Eye (tissue), 1 donor: ENCODE measurements at places on chromosomes 2 and 18.

GRCh38 chr2:30031184-30031583, 109.8 kb upstream of the ALK start:
- no peak for DNase-seq

DNA sequence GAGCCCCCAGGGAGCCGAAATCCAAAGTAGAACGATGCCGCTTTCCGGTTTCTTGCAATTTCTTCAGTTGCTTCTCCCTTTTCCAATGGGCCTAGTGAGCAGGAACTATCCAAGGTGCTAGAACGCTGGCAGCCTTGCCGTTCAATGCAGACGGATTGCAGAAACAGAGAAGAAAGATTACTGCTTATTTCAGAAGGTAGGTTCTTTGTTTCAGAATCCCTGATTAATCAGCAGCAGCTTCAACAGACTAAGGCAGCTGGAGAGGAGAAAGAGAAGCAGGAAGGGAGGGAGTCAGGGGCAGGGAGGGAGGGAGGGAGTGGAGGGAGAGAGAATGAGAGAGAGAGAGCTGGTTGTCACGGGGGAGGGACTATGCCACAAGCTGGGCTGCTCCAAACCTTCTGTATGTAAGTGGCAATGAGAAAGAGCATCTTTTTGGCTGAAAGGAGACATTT, 576 bp downstream of the NYAP2 start:
- peak; percentile 92 for DNase-seq

DNA sequence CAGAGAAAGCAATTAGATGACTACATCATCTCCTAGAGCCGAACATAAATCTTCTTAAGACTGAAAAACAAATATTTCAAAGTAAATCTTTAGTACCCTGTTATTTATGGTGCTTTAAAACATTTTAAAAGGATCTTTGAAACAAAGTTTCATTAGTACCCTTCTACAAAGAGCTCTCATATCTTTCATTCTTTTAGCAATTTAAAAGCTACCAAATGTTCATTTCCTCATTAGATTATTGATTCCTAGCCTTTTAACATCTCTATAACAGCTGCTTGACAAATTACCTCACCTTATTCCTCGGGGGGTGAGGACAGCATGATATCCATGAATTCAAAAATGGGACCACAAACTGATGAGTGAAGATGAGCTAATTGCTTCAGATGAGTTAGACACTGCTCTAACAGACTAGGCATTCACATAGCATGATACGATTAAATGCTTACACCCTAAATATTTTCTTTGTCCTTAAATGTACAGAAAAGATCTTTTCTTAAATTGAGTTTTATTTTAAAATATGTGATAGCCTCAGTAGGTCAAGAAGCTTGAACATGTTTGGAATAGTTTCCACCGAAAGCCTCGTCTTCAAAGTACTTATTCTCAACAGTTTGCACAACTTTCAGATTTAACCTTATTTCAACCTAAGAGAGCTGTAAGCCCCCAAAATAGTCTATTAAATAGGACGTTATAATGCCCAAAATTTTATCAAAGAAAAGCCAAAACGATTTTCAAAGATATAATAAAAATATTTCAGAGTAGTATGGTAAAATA, 2.1 kb downstream of the ATAD2B start:
- DNase-seq = peak; percentile 43

DNA sequence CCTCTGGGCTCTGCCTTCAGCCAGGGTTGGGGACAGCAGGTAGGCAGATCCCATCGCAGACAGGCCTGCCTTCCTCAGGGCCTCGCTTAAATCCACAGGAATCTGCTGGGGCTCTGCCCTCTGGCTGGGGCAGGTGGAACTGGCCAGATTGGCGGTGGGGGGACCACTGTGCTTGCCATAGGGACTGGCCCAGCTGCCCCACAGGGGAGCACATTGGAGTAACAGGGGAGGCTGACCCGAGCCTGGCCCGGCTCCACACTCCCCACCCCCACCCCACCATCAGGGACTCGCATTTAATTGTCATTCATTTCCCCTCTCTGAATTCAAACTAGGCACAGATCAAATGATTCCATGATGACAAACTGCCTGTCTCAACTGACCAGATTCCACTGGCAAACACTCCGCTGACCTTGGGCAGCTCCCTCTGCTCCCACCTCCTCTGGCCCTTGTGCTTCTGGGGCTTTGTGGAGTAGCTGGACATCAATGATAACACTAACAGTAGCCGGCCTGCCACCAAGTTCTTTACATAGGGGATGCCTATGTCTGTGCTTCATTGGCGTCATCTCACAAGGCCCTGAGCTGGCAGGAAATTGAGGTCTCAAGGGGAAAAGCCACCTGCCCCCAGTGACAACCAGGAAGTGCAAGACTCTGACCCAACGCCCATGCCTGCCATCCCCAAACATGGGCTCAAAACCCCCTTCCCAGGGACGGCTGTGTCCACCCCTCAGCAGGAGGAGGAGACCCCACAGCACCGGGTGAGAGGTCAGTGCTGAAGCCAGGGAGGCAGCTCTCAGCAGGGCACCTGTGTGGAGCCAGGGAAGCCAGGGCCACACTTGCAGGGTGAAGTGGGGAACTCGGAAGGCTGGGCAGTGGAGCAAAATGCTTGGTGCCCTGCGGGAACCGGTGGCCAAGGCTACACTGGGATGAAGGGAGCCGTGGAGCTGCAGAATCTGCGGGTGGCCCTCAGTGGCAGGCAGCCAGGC, 2.1 kb upstream of the B3GNT7 start:
- no peak for DNase-seq

DNA sequence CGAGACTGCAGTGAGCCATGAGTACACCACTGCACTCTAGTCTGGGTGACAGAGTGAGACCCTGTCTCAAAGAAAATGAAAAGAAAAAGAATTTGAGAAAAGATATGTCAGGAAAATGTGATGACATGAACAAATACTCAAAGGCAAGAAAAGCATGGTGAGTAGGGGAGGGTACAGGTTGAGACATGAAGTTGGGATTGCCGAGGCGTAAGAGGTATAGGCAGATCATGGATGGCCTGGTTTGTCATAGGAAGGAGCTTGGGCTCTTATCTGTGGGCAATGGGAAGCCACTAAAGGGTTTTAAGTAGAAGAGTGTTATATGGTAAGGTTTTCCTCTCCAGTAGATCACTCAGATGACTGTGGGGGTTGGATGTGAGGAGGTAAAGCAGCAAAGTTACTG, 32.3 kb downstream of the SPAST start:
- no peak for DNase-seq

- DNase-seq = no peak
These were observed 48.8 kb downstream of the THUMPD2 start for GRCh38 chr2:39730276-39730675.

DNA sequence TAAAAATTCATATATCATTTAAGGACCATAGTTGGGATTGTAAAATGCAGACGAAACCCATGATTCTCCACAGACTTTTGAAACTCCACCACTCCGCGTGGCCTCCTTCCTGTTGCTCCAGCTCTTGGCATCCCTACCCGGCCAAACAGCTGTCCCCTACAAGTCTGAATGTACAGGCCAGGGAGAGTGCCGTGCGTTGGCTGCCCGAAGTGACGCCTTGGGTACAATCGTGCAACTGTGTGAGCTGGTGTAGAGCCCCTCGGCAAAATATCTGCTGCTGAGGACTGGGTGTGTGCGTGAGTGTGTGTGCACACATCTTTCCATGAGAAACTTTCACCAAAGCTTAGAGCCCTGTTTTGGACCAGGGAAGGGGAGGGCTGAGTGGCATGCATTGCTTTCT, 43.8 kb upstream of the ZNF516 start:
- DNase-seq = no peak

DNA sequence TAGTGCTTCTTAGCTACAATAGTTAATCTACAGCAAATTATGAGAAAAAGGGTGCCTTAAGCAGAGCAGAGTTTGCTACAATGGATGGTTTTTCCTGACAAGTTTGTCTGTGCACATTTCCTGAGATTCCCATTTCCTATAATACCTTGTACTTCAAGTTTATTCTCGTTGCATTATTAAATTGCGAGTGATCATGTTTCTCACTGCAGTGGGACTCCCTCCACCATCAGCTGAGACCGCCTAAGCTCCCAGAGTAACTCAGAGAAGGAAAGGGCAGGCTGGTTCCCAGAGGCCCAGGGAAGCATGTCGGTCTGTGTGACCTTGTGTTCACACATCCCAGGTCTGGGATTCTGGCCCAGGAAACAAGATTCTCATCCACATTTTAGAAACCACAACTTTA, 162.1 kb downstream of the ARL4C start:
- peak; percentile 56 for DNase-seq

DNA sequence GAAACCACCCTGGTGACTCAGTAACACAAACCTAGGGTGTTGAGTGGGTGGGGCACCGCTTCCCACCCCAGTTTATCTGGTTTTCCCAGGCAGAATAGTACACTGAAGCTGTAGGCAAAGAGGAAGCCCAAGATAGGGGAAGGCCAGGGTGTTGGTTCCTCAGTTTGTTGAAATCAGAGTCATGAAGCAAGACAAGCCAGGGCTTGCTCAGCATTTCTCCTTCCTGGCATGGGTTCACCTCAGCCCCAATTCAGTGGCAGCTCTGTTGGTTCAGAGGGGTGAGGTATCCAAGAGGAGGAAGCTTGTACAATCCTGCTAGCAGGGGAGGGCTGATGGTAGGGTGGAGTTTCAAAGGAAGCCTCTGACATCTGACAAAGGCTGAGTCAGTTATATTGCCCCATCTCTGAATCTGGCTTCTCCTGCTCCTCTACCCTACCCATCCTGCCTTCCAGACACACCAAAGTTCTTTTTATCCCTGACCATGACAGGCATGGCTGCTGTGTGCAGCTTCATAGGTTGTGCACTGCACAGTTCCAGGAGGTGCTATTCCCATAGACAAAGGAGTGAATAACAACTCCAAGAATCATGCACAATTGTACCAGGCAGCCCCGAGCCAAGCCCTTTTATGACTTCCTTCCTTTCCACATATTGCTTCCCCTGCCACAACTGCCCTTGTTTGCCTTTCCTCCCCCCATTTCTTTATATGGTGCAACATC, 24.9 kb upstream of the RAB10 start:
- no peak for DNase-seq

DNA sequence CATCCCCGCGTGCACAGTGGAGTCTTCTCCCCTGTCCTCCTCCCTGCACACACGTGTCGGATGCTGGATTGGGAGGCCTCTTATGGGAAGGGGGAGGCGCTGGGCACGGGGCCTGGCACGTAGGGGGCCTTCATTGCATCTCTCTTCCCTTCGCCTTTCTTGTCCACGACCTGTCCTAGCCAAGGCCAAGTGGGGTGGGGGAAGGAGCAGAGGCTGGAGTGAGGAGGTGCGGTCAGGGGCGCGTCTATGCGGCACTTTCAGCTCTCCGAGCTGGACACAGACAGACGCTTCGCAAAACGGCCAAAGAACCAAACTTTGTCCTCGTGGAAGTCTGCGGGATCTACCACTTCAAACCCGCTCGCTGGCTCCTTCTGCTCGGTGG, 13.4 kb downstream of the ALPG start:
- DNase-seq = no peak

- no peak for DNase-seq
These were observed 670.7 kb upstream of the ZNF804A start for GRCh38 chr2:183927406-183928325.

DNA sequence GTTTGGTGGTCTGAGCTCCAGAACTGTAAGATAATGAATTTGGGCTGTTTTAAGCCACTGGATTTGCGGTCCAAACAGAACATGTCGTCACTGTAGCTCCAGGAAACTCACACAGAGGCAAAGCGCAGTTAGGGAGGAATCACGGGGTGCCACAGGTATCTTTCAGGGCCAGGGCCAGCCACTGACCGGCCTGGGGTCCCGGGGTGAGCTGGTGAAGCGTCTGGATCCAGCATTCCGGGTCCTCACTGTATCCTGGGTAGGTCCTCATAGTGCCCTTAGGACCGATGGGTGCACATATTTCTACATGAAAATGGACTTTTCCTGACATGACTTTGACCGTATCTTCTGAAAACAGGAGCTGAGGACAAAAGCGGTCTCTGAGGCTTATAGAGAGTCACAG, 196.0 kb upstream of the HDAC4 start:
- DNase-seq = no peak

GRCh38 chr2:94995553-94996304, 29.8 kb upstream of the MAL start:
- DNase-seq = no peak

GRCh38 chr2:200700856-200701255, 110.9 kb upstream of the BZW1 start:
- no peak for DNase-seq

DNA sequence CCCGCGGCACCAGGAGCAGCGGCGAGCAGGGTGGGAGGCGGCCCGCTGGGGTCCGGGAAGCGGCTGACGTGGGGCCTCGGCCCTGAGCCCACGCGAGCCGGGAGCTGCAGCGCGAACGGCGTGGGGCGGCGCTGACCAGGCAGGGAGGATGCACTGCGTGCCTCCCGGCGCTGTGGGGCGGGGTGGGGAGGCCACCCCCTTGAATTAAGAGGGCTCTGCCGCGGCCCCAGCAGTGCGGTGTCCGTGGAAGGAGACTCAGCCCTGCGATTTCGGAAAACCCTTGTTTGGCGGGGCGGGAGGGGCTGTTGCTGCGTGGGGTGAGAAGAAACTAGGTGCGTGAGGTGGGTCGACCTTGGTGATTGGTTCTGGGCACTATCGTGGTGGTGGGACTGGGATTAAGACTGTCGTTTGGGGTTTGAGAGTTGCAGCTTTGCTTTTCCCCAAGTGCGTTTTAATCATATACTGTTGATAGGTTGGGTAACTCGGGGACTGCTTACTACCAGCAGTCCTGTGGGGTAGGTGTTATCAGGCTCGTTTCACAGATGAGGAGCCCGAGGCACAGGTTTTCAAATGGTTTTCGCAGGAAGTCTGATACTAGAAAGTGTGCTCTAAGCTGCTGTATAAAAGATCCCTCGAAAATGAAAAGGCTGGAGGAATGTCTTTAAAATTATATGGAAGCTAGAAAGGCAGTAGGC, 722 bp downstream of the ACSL3 start:
- DNase-seq = peak; percentile 60

DNA sequence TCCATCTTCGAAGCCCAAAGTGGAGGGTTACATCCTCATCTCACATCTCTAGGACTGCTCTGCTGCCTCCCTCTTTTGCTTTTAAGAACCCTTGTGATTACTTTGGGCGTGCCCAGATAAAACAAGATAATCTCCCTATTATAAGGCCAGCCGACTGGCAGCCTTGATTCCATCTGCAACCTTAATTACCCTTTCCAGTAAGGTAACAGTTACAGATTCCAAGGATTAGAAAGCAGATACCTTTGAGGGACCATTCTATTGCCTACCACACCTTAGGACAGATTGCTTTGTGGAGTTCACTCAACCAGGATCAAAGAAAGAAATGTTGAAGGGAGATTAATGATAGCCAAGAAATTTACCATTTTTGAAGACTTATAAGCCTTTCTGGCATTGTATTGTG, 250.8 kb upstream of the ACVR2A start:
- no peak for DNase-seq

DNA sequence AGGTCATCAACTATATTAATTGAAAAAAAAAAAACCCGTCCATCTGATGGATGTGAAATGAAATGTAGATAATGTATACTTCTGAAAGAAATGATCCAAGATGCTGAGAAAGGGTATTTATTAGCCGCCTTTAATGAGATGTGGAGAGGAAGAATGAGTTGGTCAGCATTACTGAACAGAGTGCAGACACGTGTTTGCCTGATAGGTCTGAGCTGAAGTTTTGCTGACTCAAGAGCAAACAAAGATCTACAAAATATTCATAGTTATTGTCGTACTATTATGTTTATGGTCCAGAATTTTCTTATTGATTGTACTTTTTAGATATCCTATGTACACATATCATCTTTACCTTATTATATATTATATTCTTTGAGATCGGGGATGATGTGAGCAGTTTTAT, 235.3 kb downstream of the RDH14 start:
- DNase-seq = no peak
